Naive thymus-derived CD4-positive, alpha-beta T cell (primary cell): ENCODE measurements at places on chromosomes 1 and 21. TPM values are rescaled to one million over a fixed set of nuclear protein-coding genes. Genes with fewer than 3 reads are reported as not detected.

DPT gene
- total RNA-seq, result not detected

SDCCAG8 gene
- 43.6 TPM for total RNA-seq

IQCC gene
- total RNA-seq, result 4.4 and 4.6 TPM in 2 replicates

C1orf115 gene
- 1.8 TPM for total RNA-seq

HPCAL4 gene
- 18.7 TPM for total RNA-seq

TMEM82 gene
- total RNA-seq, result not detected

ZNF695 gene
- total RNA-seq, result 0.17 and 0.36 TPM in 2 replicates

SLFNL1 gene
- total RNA-seq, result 0.95 TPM

DNAJC28 gene
- not detected for total RNA-seq

AIM2 gene
- total RNA-seq, result not detected

CR1 gene
- 2.8 TPM for total RNA-seq

HPDL gene
- 0.32 TPM for total RNA-seq

KRTAP19-5 gene
- total RNA-seq, result not detected

HCRTR1 gene
- not detected for total RNA-seq

ARTN gene
- 2.2 TPM for total RNA-seq

PLEKHG5 gene
- total RNA-seq, result 1.6 and 2.2 TPM in 2 replicates

SLC9A1 gene
- 21.1 TPM for total RNA-seq

RNU1-2 gene
- 4,458 TPM for total RNA-seq

USH2A gene
- total RNA-seq, result not detected

CFAP141 gene
- total RNA-seq, result not detected

ACTL8 gene
- total RNA-seq, result not detected

DSTYK gene
- total RNA-seq, result 15.2 TPM

ITLN1 gene
- not detected for total RNA-seq

OPRD1 gene
- total RNA-seq, result not detected

PIGC gene
- 22.8 TPM for total RNA-seq

ELAPOR1 gene
- 6.7 TPM for total RNA-seq

C1orf185 gene
- total RNA-seq, result not detected

GPR37L1 gene
- not detected in 2 replicates for total RNA-seq

VAMP3 gene
- total RNA-seq, result 57.6 TPM

HES5 gene
- total RNA-seq, result not detected in 2 replicates

A3GALT2 gene
- total RNA-seq, result not detected

CD84 gene
- 40.7 TPM for total RNA-seq

RRAGC gene
- 14.5 TPM for total RNA-seq

PCP4L1 gene
- not detected for total RNA-seq

AGL gene
- total RNA-seq, result 20.1 TPM

RAB25 gene
- total RNA-seq, result not detected in 2 replicates

FCRL6 gene
- total RNA-seq, result 3.4 TPM

DNAH14 gene
- not detected for total RNA-seq

TRAPPC3 gene
- total RNA-seq, result 57.3 and 60.5 TPM in 2 replicates

PTPRC gene
- total RNA-seq, result 1,015 TPM

RTCA gene
- 35.2 TPM for total RNA-seq

TSPEAR gene
- not detected for total RNA-seq

SWT1 gene
- 9.1 TPM for total RNA-seq

KCND3 gene
- not detected in 2 replicates for total RNA-seq

RHEX gene
- total RNA-seq, result 1.1 TPM

AGBL4 gene
- 0.27 TPM for total RNA-seq

C1orf53 gene
- not detected for total RNA-seq

RNASEL gene
- 12.1 TPM for total RNA-seq

OPTC gene
- not detected for total RNA-seq

NUF2 gene
- 38.1 and 38.8 TPM in 2 replicates for total RNA-seq

NTRK1 gene
- total RNA-seq, result not detected

PTPN14 gene
- 0.03 TPM for total RNA-seq

FMO5 gene
- total RNA-seq, result 1.3 TPM

LAMC2 gene
- not detected for total RNA-seq

S100A12 gene
- total RNA-seq, result not detected

TNNI3K gene
- total RNA-seq, result 0.41 and 0.53 TPM in 2 replicates

DENND2D gene
- 280 and 288 TPM in 2 replicates for total RNA-seq
